ENCODE measurements at places on chromosomes 1 and 21.

DNA sequence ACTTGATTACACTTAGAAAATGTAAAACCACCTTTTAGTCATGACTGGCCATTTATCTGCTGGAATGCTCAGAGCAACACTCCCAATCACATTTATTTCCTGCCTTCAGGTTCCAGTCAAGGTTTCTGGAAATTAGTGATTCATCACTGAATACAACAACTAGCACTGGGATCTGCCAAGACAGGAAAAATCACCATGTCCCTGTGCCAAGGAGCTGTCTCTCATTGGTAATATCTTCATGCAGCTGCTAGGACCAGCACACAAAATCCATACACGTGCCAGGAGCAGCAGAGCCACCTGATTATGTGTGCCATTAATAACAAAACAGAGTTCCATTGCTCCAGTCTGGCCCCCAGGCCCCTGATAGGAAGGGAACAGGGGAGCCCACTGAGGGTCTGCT is 194.6 kb downstream of the TNR start:
- DNase-seq: no peak

- no peak for DNase-seq
Observed at GRCh38 chr1:179251675-179252074, 22.2 kb upstream of the ABL2 start.

DNA sequence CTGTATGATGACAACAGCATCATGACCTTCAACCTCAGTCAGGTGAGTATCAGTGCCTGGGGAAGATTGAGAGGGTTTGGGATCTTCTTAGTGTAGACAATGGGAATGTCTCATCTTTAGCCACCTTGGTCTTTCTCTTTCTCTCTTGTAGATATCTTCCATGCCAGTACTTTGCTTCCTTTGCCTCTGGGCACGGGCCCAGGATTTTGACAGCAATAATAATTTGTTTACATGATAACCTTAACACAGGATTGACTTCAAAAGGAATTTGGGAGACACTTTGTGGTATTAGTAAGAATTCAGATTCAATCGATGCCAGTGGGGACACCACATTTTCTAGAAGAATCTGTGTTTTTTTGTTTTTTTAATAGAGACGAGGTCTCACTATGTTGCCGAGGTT is 12.1 kb upstream of the PIGV start:
- no peak for DNase-seq

GRCh38 chr1:235863699-235864093 is 3.0 kb downstream of the LYST start:
- no peak for DNase-seq

DNA sequence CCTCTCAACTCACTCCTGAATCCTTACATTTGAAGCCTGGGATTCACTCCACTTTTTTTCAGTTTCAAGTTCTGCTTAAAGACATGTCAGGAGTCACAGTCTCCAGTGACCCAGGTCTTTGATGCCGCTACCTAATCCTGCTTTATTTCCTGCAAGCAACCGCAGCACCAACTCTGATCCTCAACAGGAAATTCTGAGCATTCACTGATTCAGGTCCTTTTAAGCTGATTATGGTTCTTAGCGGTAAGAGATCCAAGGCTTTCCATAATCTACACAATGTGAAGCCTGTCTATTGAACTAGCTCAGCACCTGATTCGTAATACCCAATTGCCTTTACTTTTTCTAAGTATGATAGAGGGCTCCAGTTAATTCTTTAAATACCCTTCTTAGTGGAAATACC is 43.7 kb upstream of the PIGC start:
- no peak for DNase-seq

DNA sequence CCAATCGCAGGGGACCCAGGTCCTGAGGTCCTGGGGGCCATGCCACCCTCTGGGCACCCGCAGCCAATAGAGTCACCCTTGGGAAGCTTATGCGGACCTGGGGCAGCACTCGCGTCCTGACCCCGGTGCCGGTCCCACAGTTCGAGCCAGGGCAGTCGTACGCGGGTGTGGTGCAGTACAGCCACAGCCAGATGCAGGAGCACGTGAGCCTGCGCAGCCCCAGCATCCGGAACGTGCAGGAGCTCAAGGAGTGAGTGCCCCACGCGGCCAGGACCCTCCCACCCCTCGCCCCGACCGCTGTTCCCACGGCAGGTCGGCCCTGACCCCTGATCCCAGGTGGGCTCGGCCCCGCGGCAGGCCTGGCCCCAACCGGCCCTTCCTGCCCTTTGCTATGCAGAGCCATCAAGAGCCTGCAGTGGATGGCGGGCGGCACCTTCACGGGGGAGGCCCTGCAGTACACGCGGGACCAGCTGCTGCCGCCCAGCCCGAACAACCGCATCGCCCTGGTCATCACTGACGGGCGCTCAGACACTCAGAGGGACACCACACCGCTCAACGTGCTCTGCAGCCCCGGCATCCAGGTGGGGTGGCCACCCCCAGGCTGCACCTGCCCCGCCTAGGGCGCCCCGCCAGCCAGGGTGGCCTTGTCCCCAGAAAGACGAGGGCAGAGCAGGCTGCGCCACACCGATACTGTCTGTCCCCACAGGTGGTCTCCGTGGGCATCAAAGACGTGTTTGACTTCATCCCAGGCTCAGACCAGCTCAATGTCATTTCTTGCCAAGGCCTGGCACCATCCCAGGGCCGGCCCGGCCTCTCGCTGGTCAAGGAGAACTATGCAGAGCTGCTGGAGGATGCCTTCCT is 20.5 kb downstream of the COL6A1 start:
- DNase-seq: peak; percentile 56

GRCh38 chr1:19010995-19011844 is 54.7 kb upstream of the IFFO2 start:
- peak; percentile 86 for DNase-seq

DNA sequence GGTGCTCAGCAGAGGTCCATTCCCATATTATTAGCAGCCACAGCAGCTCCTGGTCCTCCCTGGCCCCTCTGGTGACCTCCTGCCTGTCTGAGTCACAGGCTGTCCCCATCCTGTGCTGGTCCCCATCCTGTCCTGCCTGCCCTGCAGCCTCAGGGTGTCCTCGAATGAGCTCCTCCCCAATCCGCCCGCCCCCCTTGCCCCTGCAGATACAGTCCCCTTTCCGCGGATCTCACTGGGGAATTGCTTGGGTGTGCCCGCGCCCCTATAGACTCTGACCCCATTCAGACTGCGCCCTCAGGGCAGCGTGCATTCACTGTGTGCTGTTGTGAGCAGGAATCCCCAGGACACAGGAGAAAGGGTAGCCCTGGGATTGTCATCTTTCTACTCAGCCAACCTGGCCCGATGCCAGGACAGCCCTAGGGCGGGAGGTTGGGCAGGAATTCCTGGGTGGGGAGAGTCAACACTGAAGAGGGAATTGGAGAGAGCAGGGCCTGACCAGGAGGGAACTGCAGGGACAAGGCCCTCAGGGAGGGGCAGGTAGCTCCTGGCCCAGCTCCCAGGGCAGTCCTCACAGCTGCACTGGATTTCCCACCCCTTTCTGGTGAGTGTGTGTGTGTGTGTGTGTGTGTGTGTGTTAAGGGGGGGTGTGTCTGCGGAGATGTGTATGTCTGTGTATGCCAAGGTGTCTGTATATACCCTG is 1.1 kb upstream of the GUCA2A start:
- DNase-seq: no peak
